ENCODE measurements at places on chromosomes 7 and 10. TPM values are rescaled to one million over a fixed set of nuclear protein-coding genes. Genes with fewer than 3 reads are reported as not detected.

- peak; percentile 24 for DNase-seq
Observed at GRCh38 chr7:2732388-2732787, 44.4 kb downstream of the AMZ1 start.

DNA sequence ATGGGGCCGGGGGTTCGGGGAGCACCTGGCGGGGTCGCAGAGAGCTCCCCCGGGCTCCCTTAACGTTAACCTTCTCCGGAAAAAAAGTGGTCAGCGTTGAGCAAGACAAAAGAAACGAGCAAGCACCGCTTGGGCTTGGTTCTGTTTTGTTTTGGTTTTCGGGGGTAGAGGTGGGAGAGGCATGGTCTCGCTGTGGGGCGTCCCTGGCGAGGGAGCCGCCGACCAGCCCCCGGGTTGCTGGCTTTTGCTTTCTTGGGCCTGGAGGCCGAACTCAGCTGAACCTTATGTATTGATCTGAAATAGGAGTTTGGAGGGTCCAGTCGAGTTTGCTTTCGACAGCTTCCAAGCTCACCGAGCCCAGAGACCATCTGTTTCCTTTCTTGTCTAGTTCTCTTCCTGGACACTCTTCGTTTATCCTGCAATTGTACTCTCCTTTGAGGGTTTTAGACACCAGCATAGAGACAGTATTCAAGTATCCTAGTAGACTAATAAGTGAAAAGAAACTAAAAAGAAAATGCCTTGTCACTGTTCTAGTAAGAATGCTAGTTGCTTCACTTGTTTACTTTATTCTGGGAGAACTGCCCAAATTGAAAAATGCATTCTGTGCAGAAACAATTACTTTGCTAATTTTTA, 980 bp downstream of the FHIP2A start:
- DNase-seq, result peak; percentile 74

GRCh38 chr7:41890631-41891274, 187.9 kb upstream of the INHBA start:
- no peak for DNase-seq

CDC14C gene
- not detected for total RNA-seq
